ENCODE measurements at places on chromosomes 2 and 18.
A peak's percentile ranks its signal among the peaks of the same experiment; 100 is the strongest.

DNA sequence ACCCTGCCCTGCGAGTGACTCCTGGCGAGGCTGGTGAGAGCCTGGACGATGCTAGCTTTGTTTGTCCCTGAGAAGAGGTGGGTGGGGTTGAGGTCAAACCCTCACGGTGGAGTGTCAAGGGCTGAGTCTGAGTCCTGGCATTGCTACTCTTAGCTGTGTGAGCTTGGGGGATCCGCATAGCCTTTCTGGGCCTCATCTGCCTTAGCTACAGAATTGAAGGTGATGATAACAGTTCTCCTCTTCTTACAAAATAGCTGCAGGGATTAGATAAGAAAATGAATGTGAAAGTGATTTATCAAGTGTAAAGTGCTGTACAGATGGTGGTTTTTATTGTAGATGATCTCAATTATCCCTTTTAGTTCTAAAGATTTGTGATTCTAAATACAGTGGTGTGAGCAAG is 144.6 kb downstream of the LPIN1 start:
- DNase-seq = no peak

- DNase-seq = no peak
Observed at GRCh38 chr18:8773980-8774379, 68.6 kb downstream of the MTCL1 start.

DNA sequence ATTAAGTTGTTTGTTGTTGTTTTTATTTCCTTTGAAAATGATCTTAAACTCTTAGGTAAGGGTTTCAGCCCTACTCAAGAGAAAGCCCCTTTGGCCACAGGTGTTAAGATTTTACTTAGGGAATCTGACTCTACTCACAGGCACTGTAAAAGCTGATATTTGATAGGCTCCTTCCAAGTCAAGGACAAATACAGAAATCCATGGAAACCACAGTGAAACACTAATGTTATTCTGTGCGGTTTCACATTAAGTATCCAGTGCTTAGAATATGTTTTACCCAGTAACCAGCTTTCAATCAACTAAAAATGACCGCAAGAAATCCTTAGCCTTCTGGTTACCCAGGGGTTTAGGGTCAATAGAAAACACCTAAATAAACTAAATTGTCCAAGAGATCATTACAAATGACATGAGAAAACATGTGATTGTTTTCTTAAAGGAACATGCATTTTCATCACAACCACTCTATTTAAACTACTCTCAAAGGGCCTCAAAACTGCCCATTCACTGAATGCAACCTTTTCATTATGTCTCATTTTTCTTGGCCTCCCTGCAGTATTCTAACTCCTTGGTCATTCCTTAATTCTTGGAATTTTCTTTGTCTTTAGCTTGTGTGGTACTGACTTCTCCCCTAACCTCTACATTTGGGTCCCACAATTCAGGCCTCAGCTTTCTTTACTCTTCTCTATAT is 56.0 kb downstream of the CDH2 start:
- DNase-seq = no peak

- no peak for DNase-seq
Observed at GRCh38 chr2:74558284-74559230, 4.0 kb downstream of the DOK1 start.

- DNase-seq = no peak
Observed at GRCh38 chr2:44778221-44778654, 163.3 kb upstream of the SIX3 start.

DNA sequence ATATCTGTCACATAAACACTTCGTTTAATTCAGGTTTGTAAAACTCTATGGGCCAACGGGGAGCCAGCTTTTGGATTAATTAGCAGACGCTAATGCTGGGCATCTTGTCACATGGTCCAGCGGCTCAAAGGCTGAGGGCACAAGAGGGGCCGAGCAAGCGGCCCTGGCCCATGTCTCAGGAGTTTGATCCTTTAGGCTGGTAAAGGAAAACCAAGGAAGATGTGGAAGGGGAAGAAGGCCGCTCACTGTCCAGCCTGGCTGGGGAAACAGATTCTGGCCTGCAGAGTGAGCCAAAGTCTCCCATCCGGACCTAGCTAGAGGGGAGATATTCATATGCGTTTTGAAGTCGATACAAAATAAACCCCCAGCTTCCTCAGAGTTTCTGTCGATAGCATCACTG is 248.6 kb upstream of the SIX2 start:
- no peak for DNase-seq

DNA sequence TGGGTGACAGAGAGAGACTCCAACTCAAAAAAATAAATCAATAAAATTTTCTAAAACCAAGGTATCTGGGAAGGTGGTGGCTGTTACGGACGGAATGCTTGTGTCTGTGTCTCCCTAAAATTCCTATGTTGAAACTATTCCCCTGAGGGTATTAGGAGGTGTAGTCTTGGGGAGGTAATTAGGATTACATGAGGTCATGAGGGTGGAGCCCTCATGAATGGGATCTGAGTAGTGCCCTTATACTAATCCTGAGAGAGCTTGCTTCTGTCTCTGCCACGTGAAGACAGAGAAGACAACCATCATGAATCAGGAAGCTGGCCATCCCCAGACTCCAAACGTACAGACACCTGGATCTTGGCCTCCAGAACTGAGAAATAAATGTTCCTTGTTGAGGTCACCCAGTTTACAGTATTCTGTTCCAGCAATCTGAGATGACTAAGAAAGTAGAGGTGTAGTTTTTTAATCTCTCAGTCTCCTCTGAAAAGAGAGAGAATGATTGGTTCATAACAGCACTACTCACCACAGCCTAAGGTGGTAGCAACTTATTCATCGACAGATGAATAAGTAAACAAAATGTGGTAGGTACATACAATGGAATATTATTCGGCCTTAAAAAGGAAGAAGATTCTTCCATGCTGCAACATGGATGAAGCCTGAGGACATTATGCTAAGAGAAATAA is 38.4 kb downstream of the TGFBRAP1 start:
- no peak for DNase-seq

DNA sequence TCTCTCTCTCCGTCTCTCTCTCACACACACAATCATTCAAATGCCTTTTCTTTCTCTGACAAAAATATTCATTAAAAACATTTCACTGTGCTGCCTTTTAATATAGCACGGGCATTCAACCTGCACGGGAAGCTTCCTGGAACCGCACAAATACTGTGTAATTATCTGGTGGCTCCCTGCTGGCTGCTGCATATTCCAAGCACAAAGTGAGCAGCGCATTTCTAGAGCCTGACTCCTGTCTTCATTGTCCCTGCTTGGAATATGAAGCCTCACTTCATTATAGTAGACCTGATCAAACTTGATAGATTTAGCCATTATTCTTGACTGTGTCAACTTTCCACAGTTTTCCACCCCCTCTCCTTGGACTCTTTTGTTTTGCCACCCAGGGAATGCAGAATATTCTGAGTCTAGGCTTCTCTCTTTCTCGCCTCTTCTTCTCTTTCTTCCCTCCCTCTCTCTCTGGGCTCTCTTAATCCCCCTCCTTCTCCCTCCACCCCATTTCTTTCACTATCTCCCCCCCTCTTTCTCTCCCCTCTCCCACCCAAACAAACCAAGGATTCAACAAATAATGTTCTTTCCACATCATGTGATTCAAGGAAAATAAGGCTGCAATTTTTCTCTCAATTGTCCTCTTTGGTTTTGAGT is 672.1 kb upstream of the FANCL start:
- no peak for DNase-seq

- no peak for DNase-seq
Observed at GRCh38 chr2:54546923-54547720, 91.0 kb downstream of the SPTBN1 start.

- no peak for DNase-seq
Observed at GRCh38 chr2:238657132-238658053, 190.5 kb upstream of the TWIST2 start.

- no peak for DNase-seq
Observed at GRCh38 chr2:98795891-98796676, 65.2 kb upstream of the MGAT4A start.

DNA sequence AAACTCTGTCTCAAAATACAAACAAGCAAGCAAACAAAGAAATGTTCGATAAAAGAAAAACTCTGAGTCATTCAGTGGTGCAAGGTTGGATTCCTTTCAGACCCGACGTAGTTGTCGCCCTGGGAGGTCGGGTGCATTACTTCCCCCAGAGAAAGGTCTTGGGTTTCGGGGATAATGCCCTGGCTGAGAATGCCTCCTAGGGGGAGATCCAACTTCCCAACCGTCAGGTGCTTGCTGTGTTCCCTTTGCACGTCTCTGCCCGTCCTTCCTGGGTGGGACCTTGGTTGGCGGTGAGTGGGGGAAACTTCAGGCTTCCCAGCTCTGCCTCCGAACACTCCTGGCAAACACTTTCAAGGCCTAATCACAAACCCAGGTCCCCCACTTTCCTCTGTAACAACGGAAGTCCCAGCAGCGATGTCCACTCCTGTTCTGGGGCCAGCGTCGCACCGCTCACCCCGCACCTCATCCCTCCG is 609 bp downstream of the TPGS2 start:
- no peak for DNase-seq

DNA sequence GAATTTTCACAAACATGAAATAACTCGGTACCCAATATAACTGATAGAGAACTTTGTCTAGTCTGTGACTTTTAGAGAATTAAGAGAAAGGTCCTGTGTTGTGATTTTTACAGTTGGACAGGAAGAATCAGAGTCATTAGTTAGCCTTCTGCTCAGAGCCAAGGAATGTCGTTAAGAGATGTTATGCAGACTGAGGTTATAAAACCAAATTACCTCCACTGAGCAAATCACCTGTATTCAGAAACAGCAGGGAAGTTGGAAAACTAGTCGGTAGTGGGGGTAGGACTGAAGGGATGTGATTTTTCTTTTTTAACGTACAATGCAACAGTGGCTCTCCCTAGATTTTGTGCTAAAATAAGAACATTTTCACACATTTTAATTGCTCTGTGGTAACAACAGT is 18.5 kb downstream of the TANK start:
- no peak for DNase-seq

DNA sequence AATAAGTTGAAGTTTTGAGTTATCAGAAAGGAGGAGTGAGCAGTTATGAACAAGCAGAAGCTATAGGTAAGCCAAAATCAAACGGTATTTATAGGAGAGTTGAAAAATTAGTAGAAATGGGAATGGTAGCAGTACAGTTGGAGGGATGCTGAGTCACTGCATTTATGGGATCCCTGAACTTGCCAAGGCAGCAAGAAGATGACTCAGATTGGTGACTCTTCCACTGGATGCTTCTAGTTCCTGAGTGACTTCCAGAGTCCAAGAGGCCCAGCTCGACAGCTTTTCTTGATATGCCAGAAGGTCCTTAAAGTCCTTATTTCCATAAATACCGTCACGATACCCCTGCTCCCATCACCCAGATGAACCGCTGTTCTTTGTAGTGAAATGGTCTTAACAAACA is 31.1 kb upstream of the ACTR3 start:
- peak; percentile 45 for DNase-seq

DNA sequence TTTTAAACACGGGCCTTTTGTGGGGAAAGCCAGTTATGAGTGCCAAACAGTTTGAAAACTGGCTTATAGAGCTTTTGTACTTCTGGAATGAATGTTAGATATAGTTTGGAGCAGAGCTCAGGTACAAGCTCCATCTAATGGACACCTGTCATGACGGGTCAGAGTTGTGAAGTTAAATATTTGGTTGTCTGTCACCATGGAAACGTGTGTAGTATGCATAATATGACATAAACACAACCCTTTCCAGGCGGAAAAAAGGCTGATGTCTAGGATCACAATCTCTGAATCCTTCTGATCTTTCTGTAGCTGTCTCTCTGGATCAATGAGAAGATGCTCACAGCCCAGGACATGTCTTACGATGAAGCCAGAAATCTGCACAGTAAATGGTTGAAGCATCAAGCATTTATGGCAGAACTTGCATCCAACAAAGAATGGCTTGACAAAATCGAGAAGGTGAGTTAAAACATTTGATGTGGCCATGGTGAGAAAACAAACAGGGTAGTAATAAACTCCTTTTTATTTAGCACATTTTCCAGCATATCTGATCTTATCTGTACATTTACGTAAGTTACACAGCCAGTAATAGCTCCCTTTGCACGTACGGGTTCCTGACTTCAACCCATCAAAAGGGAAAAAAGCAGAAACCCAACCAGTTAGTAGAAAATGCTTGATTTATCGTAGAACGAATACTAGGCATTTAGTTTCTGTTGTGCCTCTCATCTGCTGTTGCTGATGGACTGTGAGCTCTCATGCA is 80.6 kb upstream of the EML6 start:
- DNase-seq = no peak

DNA sequence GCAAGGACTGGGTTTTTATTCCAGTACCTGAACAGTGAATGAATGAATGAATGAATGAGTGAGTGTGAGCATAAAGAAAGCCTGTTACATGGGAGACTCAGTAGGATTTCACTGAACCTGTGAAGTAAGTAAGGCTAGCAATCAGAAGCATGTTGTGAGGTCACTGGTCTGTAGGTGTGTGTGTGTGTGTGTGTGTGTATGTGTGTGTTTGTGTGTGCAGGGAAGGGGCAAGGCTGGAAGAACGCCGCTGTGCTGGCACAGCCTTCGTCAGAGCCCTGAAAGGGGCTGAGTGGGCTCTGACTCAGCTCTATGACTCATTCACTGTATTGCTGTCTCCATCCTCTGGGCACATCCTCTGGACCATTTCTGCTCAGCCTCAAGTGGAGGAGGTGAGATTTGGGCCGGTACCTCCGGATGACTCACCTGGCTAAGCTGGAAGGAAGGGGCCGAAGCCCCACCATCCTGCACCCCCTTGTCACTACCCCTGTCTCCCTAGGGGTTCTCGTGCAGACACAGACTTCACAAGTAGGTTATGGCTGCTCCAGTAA is 51.4 kb upstream of the MRPL33 start:
- peak; percentile 97 for DNase-seq

- DNase-seq = no peak
Observed at GRCh38 chr2:146246002-146246735, 1598.7 kb upstream of the ACVR2A start.
